GM04504 (cell line): ENCODE measurements at places on chromosomes 5 and 9.

- DNase-seq = no peak
Observed at GRCh38 chr9:86099701-86100364, 475 bp upstream of the GOLM1 start.

- no peak for DNase-seq
Observed at GRCh38 chr5:96633820-96634219, 28.4 kb upstream of the CAST start.

DNA sequence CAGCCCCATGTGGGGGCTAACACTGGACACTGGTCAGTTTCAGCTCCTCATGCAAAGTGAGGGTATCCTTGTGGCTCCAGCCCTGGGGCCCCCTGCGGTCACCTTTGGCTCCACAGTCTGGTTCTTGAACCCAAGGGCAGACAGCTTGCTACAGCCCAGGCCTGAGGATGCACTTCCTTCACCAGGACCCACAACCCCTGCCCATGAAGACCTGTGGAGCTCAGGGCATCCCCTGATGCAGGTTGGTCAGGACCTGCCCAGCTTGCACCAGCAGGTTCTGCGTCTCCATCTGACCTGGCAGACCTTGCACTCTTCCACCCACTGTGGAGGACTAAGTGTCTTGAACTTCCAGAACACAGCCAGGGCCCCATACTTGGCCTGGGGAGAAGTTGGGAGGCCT lies 3.7 kb upstream of the MRNIP start:
- DNase-seq = no peak

- no peak for DNase-seq
Observed at GRCh38 chr5:111914966-111915636, 158.1 kb upstream of the NREP start.

GRCh38 chr9:135127718-135128670 lies 40.5 kb downstream of the OLFM1 start:
- no peak for DNase-seq
